GM03348 (cell line): ENCODE measurements at places on chromosomes 1 and 21.

DNA sequence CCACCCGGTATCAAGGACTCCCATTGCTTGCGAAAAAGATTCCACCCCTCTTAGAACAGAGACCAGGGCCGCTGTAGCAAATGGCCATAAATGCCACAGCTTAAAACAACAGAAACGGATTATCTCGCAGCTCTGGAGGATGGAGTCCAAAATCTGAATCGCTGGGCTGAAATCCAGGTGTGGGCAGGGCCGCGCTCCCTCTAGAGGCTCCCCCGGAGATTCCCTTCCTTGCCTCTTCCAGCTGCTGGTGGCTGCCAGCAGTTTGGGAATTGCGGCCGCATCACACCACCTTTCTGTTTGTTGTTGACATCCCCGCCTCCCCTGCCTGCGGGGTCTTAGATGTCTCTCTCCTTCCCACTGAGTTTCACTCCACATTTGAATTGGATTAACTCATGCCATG lies 15.6 kb downstream of the PDE9A start:
- DNase-seq, result no peak

GRCh38 chr1:29625084-29625420 lies 388.7 kb downstream of the PTPRU start:
- DNase-seq, result no peak

DNA sequence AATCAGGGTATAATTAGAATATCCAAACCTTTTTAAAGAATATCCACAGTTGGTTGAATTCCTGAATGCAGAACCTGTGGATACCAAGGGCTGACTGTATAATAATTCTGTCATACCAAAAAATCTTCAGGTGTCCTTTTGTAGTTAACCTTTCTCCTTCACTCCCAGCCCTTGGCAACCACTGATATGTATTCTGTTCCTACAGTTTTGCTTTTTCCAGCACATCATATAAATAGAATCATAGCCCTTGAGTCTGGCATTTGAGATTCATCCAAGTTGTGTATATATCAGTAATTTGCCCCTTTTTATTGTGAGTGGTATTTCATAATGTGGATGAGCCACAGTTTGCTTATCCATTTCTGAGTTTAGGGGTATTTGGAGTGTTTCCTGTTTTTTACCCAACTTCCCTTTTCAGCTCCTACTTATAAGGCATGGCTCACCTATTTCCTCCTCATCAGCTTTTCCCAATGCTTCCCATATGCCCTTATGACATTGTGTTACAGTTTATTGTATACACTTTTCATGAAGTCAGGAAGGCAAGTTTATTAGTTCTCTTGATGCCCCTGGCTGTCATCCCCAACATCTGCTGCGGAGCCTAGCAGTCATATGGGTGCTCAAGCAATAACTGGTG lies 35.0 kb upstream of the AGO1 start:
- DNase-seq, result no peak

- no peak for DNase-seq
Measured at GRCh38 chr21:25169370-25169769, 437.9 kb downstream of the MRPL39 start.

DNA sequence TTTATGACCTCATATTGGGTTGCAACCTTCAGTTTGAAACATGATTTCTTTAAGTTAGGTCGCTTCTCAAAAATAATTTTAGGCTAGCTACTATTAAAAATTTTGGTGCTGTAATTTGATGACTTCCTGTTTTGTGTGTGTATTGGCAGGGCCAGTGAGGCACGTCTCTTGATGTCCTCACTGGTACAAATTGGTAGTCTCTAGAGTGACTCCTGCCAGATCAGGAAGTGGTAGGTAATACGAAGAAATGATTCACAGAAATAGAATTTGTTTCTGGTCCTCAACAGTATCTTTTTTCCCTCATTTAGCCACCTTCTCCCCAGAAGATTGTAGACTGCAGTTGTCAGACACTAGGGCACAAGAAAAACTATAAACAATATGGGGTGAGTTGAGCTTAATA lies 120.9 kb upstream of the KIAA1614 start:
- DNase-seq, result no peak

GRCh38 chr1:24318615-24319311 lies 394 bp upstream of the GRHL3 start:
- no peak for DNase-seq

GRCh38 chr1:189939967-189940366 lies 537.7 kb downstream of the BRINP3 start:
- no peak for DNase-seq

- DNase-seq, result no peak
Measured at GRCh38 chr1:2541619-2542245, 11.7 kb upstream of the HES5 start.

DNA sequence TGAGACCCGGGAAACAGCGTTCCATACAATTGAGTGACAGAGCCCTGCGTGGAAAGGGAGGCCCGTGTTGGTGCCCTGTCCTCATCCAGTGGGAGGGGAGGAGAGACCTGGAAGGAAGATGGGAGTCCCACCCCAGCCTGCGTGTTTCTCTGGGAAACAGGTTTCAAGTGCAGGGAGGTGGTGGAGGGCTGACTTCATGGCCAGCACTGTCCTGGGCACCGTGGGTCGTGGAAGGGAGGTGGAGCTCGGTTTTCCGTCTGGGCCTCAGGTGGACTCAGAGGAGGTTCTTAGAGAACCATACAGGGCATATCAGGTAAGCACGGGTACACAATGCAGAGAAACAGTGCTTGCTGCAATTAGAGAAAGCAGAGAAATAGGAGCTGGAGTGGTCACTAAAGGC lies 222.6 kb downstream of the CAMTA1 start:
- DNase-seq, result no peak

GRCh38 chr1:201845331-201846083 lies 16.6 kb downstream of the IPO9 start:
- DNase-seq, result no peak

DNA sequence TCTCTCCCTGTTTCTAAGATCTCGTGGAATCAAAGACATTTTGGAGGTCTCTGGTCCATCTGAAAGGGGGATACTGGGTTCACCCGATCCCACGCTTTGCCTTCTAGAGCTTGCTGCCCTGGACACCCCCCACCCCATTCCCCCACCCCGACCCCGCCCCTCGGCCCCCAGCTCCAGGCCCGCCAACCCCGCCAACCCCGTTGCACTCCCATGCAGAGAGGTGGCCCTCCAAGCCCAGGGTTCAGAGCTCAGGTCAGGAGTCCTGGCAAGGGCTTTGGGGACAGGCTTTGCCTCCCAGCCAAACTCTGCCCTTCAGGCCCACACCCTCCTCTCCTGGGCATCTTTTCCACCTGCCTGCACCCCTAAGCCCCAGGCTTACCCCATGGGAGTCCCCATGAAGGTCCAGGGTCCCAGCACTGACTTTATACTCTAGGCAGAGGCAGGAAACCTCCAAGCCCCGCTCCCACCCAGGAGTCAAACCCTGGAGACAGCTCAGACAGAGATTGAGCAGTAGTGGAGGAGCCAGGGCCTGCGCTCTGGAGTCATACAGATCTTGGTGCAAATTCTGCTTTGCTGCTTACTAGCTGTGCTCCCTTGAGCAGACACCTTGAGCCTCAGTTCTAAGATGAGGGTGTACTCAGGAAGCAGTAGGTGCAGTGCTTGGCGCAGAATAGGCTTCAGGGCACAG lies 155.9 kb downstream of the FOXD2 start:
- DNase-seq, result no peak

GRCh38 chr1:3033790-3034090 lies 12.5 kb downstream of the ACTRT2 start:
- DNase-seq, result no peak

GRCh38 chr21:45596704-45597318 lies 46.7 kb upstream of the PCBP3 start:
- DNase-seq, result peak; percentile 85

- DNase-seq, result peak; percentile 74
Measured at GRCh38 chr1:30525971-30526651, 197.3 kb downstream of the MATN1 start.

DNA sequence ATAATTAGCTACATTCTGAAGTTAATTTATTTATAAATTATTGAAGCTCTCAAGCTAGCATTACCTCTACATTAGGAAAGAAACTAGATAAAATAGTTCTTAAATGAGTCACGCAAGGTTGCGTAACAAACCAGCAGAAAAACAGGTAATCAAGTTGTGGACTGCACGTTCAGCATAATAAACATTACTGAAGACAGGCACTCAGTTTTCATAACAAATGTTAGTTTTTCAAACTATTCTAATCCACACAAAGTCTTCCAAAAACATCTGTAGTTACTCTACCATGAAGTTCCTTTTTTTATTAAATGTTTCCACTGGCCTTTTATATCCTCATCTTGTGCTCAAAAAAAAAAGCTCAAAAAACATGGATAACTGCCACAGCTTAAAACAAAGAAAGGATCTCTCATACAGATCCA lies 1.3 kb downstream of the TOR1AIP2 start:
- no peak for DNase-seq

DNA sequence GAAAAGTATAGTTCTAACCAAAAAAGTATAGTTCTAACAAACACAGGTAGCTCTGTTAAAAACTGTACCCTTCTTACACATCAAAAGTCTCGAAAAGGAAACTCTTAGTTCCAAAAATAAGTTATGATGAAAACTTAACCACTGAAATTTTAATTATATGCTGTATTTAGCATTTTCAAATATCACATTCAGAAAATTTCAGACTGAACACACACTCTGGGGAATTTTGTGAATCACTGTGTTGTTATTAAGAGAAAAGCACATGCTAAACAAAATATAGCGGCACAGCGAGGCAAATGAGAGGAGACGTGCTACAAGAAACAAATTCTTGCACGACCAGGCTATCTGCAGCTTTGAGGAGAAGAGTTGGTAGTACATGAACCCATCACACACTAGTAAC lies 30.4 kb downstream of the VAV3 start:
- DNase-seq, result no peak

DNA sequence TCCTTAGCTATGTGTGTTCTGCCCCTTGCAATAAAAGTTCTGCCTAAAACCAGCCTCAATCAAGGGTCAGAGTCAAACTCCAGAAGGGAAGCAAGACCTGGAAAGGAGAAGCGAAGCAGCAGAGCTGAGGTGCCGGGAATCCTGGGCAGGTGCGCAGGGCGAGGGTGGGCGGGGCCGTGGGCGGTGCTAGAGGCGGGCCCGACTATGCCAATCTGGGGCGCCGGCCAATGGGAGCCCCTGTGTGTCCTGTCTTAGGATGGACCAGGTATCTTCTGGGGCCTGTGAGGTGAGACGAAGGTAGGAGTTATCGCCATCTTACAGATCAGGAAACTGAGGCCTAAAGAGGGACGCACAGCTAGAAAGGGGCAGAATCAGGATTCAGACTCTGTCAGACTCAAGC lies 120.3 kb downstream of the PTPRU start:
- no peak for DNase-seq

- no peak for DNase-seq
Measured at GRCh38 chr1:16420424-16421118, 16.7 kb downstream of the SPATA21 start.

GRCh38 chr1:46410156-46411009 lies 16.3 kb downstream of the FAAH start:
- no peak for DNase-seq

- no peak for DNase-seq
Measured at GRCh38 chr1:25068316-25068715, 138.2 kb upstream of the RUNX3 start.

GRCh38 chr21:26465916-26466315 lies 107.2 kb downstream of the CYYR1 start:
- DNase-seq, result no peak

GRCh38 chr1:38772026-38772425 lies 87.5 kb downstream of the RRAGC start:
- DNase-seq, result no peak

GRCh38 chr1:60895252-60895651 lies 187.1 kb upstream of the NFIA start:
- no peak for DNase-seq

DNA sequence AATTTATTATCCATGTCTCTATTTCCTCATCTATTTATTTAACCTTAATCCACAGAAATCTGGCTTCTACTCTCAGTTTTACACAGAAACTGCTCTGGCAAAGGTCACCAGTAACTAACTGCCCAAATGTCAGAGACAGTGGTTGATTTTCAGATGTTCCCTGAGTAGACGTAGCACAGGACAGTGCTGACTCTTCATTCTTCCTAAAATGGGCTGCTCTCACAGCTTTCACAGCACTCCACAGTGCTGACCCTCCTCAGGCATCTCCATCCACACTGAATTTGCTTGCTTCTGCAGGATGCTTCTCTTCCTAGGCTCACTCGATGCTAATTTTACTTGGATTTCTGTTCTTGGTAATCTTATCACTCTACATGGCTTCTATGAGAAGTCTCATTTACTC lies 508.2 kb upstream of the ZRANB2 start:
- DNase-seq, result no peak

GRCh38 chr1:208058756-208059155 lies 147.8 kb upstream of the CD34 start:
- DNase-seq, result no peak

- DNase-seq, result no peak
Measured at GRCh38 chr1:174289644-174290310, 130.5 kb downstream of the RABGAP1L start.

DNA sequence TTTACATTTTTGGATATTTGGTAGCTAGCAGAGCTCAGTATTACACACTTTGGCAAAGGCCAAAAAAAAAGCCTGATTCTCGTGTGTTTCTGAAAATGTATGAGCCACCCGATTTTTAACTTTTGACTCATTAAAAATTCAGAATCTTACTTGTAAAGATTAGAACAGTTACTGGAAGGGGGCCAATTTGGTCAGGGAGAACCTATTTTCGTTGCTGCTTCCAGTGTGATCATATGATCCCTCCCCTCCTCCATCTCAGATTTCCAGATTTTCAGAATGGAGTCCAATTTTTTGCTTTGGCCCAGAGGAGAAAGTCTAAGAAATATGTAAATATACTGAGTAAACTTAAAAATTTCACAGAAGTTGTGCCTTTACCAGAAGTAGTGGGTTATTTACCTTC lies 3.2 kb upstream of the OR2AK2 start:
- DNase-seq, result no peak

GRCh38 chr1:64908575-64908974 lies 57.8 kb downstream of the JAK1 start:
- no peak for DNase-seq

GRCh38 chr1:94654031-94654430 lies 112.5 kb upstream of the F3 start:
- no peak for DNase-seq

DNA sequence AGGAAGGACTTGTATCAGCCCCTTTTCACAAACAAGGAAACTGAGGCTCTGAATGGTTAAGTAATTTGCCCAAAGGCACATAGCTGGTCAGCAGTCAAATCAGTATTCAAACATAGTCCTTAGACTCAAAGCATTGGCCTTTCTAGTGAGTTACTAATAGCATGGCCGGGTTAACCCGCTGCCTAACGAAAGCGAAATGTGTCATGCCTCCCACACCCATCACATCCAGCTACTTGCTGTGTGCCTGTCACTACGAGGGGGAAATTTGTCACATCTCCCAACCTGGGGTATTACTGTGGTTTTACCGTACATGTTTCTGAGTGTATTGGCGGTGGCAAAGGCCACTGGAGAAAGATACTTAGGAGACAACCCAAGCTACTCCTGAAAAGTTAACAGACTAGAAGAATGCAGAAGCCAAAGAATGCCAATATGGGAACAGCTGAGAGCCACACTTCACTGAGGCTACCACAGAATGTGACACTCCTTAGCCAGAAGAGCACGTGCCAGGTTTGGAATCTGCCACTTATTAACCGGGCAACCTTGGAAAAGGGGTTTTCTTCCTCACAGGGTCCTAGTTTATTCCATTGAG lies 363.5 kb downstream of the KCNH1 start:
- DNase-seq, result no peak
